ENCODE measurements at places on chromosomes 7 and 10.

DNA sequence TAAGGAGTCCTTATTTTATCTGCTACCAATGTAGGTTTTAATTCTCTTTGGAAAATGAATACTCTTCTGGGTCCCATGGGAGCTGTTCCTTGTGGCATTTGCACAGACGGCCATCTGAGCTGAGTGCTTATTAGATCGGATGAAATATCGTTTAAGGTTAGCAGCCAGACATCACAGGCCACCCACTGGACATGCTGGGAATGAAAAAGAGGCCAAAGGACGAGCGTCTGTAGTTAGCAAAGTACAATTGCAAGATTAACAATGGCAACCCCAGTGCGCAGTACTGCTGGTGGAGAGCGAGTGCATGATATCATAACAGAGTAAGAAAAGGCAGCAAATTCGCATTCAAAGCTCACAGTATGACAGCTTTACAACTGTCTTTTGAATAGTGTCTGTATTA lies 28.3 kb upstream of the CREB5 start:
- DNase-seq, result no peak

GRCh38 chr10:95501203-95502094 lies 59.7 kb downstream of the SORBS1 start:
- DNase-seq, result no peak

DNA sequence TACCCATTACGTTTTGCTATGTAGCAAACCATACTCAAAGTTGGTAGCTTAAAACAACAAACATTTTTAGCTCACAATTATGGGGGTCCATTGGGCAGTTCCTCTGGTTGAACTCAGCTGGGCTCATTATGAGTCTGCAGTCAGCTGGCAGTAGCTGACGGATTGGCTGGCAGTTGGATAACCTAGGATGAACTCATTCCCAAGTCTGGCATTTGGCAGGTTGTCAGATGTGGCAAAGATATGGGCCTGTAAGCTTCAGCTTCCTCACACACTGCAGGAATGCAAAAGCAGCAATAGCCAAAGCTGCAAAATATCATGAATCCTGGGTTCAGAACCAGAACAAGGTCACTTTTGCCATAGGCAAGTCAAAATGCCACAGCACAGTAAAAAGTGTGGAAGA lies 412.2 kb upstream of the SORCS1 start:
- DNase-seq, result no peak

GRCh38 chr10:86104611-86105145 lies 261.9 kb downstream of the GRID1 start:
- no peak for DNase-seq

DNA sequence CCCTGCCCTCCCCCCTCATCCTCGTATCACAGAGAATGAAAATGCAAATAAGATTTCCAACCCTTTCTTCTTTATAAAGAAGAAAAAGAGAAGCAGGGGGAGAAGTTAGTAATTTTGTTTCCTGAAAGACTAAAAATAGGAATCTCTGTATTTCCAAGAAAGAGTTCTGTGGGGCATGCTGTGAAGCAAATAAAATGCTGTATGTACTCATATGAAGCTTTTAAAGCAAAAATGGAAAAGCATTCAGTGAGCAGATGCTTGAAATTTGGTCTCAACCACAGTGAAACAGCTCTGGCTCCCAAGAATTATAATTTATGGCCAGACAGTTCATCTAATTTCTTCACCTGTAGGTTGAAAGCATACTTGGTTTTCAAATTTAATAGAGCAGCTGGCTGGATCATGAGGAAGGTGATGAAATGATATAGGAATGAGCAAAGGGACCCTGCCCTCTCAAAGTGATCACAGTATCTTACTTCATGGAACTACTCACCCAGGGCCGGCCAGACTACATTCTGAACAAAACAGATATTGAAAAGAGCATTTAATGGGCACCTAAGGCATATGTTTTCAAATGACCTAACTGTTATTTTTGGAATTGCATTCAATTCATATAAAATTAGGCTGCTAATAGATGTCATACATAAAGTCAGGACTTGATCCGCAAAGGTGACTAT lies 31.4 kb downstream of the SVIL start:
- no peak for DNase-seq

- no peak for DNase-seq
These were observed 367.7 kb downstream of the SFMBT2 start for GRCh38 chr10:7043055-7043653.
